ENCODE measurements at places on chromosomes 3 and 15. TPM values are rescaled to one million over a fixed set of nuclear protein-coding genes. Genes with fewer than 3 reads are reported as not detected.

GRCh38 chr3:42149975-42150374 lies 58.8 kb downstream of the TRAK1 start:
- DNase-seq: peak; percentile 84

DNA sequence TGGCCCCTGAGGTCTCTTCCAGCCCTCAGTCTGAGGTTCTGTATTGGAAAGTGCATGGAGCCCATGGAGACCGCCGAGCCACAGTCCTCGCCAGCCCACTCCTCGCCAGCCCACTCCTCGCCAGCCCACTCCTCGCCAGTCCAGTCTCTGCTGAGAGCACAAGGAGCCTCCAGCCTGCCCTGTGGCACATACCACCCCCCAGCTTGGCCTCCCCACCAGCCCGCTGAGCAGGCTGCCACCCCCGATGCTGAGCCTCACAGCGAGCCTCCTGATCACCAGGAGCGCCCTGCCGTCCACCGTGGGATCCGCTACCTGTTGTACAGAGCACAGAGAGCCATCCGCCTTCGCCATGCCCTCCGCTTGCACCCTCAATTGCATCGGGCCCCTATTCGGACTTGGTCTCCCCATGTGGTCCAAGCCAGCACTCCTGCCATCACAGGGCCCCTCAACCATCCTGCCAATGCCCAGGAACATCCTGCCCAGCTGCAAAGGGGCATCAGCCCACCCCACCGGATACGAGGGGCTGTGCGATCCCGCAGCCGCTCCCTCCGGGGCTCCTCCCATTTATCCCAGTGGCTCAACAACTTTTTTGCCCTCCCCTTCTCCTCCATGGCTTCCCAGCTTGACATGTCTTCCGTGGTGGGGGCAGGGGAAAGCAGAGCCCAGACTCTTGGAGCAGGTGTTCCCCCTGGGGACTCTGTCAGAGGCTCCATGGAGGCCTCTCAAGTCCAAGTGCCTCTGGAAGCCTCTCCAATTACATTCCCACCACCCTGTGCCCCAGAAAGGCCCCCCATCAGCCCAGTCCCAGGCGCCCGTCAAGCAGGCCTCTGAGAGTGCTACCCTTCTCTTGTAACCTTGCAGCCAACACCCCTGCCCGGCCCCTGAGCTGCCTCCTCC lies 40.9 kb downstream of the PML start:
- DNase-seq: no peak

TBC1D23 gene
- total RNA-seq: 44.7 TPM

DNAJC17 gene
- 51.3 TPM for total RNA-seq

PPM1L gene
- 16.3 TPM for total RNA-seq

PLS1 gene
- 70.5 TPM for total RNA-seq

GRCh38 chr15:77001966-77002365 lies 7.0 kb downstream of the PSTPIP1 start:
- no peak for DNase-seq

SLC28A2 gene
- not detected for total RNA-seq

HESX1 gene
- 0.57 TPM for total RNA-seq

CRABP1 gene
- not detected for total RNA-seq

DNA sequence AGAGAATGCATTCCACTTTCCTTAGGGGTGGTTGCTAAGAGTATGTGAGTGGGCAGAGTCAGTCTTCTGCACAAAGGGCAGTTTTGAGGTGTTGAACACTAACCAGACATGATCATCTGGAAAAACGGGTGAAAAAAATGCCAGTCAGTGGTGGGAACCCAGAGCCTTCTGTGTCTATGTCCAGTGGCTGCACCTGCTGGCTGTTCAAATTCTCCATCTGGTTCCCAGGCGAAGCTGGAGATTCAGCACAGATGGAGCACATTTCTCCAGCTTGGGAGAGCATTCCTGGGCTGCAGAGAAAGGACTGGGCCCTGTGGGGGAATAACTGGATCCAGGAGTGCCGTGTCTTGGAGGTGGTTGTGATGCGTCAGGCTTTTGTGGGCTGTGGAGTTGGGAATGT lies 74.1 kb downstream of the TRAK1 start:
- DNase-seq: no peak

STAB1 gene
- 191 TPM for total RNA-seq

PCSK6 gene
- 14.5 TPM for total RNA-seq

NSMCE3 gene
- 8.9 TPM for total RNA-seq

XCR1 gene
- 0.70 TPM for total RNA-seq

DNA sequence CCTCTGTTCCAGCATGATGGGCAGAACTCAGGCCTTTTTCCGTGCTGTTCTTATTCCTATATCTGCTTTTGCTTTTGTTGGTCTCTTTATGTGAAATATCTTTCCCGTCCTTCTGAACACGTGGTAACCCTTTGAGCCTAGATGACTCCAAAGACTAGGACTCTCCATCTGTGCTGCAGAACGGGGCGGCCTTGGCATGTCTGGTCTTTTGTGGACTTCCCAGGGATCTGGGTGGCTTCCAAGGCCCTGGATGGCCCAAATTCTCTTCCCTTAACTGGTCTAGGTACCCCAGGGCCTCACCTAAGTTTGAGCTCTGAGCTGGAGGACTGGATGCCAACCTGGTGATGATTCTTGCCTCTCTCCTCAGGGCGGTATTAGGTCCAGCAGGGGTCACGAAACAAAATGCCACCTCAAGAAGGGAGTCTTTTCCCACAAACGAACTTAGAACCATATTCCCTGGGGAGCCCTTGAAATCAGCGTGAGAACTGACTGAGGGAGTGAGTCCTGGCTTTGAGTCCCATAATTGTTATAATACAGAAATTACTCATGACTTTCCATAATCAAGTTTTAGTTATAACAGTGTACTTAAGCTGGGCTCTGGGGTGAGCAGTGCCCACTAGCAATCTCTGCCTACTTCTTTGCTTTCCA lies 13.8 kb downstream of the TLNRD1 start:
- no peak for DNase-seq

FGF7 gene
- 48.3 TPM for total RNA-seq

DNA sequence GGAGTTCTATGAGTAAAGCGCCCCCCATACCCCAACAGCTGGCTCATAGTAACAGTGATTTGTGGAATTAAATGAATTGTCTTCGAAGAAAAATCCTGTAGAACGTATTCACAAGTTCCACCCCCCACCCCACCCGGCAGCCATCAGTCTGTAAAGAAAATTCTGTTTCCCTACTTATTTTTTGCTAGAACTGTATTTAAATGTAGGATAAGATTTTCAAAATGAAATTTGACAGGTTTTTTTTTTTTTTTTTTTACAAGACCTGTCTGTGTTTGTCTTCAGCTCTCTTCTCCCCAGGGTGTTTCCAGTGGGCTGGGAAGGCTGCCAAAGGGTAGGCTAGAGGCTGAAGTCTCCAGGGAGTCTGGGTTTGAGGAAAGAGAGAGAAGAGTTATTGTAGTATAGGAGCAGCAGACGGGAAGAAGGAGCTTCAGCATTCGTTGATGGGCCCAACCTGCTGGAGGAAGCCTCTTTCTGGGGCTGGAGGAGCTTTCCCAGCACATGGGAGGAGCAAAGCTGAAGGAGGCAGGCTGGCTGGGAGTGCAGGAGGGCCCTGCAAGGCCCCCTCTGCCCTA lies 130.6 kb upstream of the SEMA6D start:
- no peak for DNase-seq

UNC13C gene
- 4.1 TPM for total RNA-seq

Measured in ureter (tissue), 1 donor.